ENCODE measurements at places on chromosomes 4 and X. TPM values are rescaled to one million over a fixed set of nuclear protein-coding genes. Genes with fewer than 3 reads are reported as not detected.

Gene CCDC110
- polyA plus RNA-seq: 1.1 TPM

Gene CT83
- polyA plus RNA-seq: not detected

Gene ATP10D
- 44.5 TPM for polyA plus RNA-seq

Gene RGN
- polyA plus RNA-seq: 2.1 TPM

Gene PAGE5
- polyA plus RNA-seq: not detected

Gene SCRG1
- 1.0 TPM for polyA plus RNA-seq

Gene GPC4
- 0.06 TPM for polyA plus RNA-seq

Gene PCDH10
- 0.36 TPM for polyA plus RNA-seq

Gene ZC4H2
- 27.5 TPM for polyA plus RNA-seq

Gene COX7B2
- polyA plus RNA-seq: not detected

Gene MSANTD1
- polyA plus RNA-seq: 0.06 TPM

Gene DCAF4L1
- polyA plus RNA-seq: 0.04 TPM

Gene SLC2A9
- 2.4 TPM for polyA plus RNA-seq

Gene HEPH
- 49.4 TPM for polyA plus RNA-seq

DNA sequence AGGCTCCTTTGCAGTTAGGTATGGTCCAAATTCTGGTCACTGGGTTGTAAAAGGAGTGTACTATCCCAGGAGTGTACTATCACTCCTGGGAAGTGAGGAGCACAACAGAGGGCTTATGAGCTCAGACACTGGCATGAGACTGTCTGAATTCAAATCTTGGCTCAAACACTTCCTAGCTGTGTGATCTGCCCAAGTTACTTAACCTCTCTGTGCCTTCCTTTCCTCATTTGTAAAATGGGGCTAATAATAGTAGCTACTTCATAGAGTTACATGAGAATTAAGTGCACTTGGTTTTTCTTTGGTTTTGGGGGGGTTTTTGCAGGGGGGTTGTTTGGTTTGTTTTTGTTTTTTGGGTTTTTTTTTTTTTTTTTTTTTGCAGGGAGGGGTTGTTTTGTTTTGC is 152.0 kb downstream of the BCOR start:
- DNase-seq: no peak

- DNase-seq: no peak
Observed at GRCh38 chr4:129822701-129823100, 726.7 kb downstream of the C4orf33 start.

DNA sequence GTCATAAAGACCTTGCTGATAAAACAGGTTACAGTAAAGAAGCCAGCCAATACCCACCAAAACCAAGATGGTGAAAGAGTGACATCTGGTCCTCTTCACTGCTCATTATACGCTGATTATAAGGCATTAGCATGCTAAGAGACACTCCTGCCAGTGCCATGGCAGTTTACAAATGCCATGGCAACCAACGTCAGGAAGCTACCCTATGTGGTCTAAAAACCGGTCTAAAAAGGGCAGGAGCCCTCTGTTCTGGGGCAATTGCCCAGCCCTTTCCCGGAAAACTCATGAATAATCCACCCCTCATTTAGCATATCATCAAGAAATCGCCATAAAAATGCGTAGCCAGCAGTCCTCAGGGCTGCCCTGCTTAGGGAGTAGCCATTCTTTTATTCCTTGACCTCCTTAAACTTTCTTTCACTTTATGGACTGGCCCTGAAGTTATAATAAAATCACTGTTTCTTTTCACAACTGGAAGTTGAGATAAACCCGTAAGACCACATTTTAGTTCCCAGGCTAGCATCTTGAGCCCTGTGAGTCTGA is 260.5 kb upstream of the FAT1 start:
- no peak for DNase-seq

DNA sequence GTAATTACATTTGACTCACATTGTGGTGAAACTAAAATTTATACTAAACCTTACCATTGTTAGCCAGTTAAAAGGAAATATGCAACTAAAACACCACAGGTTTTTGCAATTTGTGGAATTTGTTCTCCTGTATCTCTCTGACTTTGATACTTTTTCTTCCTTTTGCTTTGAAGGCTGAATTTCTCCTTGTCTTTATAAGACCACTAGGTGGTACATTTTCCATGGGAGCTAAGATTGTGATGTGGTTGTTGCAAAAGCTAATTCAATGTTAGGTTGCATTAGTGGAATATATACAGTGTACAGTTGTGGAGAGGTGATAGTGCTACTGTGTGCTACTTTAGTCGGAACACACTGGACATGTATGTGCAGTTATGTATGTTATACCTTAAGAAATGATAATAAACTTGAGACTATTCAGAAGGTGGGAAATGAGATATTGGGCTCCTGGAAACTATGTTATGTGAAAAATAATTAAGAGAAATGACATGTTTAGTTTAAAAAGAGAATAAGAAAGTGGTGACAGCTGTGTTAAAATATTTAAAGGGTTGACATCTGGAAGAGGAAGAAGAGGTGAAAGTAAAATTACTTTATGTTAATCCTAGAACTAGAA is 70.3 kb downstream of the ARL9 start:
- DNase-seq: peak; percentile 34

DNA sequence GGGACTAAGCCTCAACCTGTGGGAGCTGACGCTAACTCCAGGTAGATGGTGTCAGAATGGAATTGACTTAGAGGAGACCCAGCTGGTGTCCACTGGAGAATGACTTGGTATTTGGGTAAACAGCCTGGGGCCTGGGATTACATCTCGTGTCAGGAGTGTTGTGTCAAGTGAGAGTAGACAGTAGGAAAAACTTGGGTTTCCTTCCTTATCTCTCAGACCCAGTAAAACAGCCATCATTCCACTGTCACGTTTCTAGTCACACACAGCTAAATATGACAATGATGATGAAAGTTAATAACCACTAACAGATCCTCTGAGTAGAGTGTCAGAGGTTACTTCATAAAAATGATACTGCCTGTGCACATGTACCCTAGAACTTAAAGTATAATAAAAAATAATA is 13.8 kb downstream of the ZNF674 start:
- DNase-seq: no peak

GRCh38 chr4:184475498-184475897 is 1.1 kb upstream of the IRF2 start:
- DNase-seq: no peak

- DNase-seq: no peak
Observed at GRCh38 chrX:67917421-67918010, 373.7 kb downstream of the AR start.

GRCh38 chr4:5827108-5828004 is 65.5 kb downstream of the CRMP1 start:
- DNase-seq: no peak

DNA sequence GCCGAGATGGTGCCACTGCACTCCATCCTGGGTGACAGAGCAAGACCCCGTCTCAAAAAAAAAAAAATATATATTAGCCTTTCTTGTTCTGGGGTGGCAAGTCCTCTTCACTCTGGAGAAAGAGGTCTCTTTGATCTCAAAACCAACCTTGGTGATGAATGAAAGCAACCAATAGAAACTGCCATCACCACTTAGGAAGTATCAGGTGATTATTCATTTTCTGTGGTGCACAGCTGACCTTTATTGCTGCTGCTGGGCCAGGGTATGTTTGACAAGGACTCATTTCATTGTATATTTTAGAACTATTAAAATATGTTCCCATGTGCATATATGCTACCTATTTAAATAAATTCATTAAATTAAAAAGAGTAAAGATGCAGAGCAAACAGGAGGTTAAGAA is 76.0 kb upstream of the KIT start:
- DNase-seq: no peak

DNA sequence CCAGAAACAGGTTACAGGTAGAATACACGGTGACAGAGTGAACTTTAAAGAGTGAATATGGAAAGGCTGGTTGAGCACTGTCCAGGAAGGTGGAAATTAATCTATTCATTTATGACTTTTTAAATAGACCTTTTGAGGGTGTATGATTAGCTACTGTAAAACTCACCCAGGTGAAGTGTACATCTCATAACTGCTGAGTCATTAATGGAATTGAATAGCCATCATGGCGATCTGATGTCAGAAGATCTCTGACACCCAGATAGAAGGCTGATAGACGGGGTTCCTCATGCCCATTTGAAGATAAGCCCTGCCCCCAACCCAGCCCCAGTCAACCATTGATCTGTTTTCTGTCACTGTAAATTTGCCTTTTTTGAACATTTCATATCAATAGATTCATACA is 84.0 kb downstream of the PRSS12 start:
- DNase-seq: no peak

- no peak for DNase-seq
Observed at GRCh38 chrX:152895724-152896420, 2.0 kb upstream of the ZNF185 start.

- DNase-seq: no peak
Observed at GRCh38 chr4:60757986-60758680, 442.0 kb upstream of the ADGRL3 start.

DNA sequence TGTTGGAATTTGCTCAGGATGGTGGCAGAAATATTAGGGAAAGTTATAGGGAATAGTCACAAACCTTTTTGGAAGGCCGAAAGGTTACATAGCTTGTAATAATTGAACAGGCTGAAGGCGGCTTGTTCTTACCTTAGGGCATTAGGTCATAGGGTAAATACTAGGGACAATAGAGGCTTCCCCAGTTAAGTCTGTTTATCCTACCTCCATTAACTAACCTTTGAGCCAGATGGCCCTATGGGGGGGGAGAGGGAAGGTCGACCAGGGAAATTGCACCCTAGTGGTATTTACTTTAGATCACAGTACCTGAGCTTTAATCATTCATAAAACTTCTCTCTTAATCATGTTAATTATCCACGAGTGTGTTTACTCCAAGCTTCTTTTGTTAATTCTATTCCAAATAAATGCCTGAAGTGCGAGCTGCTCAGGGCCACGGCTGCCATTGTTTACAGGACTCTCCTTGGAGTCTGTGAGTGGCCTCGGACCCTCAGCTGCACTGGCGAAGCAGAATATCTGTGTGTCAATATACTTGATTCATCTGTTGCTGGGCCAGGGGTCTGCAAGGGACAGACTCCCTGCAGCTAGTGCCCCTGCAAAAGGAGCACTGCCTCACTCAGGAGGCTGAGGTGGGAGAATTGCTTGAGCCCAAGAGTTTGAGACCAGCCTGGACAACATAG is 22.9 kb downstream of the PAGE2 start:
- DNase-seq: no peak

GRCh38 chr4:164481306-164482091 is 272.4 kb upstream of the SMIM31 start:
- no peak for DNase-seq

- DNase-seq: no peak
Observed at GRCh38 chrX:124203311-124203710, 129.1 kb upstream of the TEX13D start.

DNA sequence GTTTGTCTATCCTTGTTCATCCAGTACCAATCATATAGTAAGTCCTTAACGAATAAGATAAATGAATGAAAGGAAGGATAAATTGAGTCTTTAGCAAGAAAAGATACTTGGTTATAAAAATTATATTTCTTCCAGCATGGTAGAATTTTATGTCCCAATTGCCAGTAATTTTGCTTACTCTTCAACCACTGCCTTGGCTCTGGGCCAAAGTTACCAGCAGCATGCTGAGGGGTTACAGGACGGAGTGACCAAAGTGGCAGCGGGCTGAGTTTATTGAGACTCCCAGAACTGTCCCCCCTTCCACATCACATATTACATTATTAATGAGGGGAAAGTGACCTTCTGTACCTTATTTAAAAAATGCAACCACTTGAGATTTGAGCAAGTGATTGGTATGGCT is 121.7 kb downstream of the RASGEF1B start:
- no peak for DNase-seq

DNA sequence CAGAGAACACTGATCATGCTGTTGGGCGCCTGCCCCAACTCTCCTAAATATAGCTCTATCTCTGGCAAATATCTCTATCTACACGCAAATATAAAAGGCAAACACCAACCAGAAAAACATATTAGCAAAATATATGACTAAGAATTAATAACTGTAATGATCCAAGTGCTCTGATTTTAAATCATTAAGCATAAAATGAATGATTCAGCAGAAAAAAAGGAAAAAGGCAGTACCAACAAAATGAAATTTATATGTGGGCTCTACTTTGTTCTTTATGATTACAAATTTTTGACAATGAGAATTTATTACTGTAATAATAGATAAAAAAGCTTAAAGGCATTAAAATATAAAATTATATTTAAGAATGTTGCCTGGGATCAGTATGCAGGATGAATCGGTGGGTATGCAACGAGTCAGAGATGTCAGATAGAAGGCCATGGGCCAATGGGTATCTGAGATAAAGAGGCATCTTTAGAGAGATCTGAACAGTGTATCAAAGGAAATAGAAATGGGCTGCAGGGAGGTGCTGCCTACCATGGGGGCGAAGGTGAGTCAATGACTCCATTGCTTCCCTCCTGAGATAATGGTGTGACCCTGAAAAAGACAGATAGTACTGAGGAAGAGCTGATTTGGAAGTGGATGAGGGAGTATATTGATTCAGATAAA is 234.8 kb downstream of the SCFD2 start:
- no peak for DNase-seq

- DNase-seq: no peak
Observed at GRCh38 chrX:70183091-70183490, 5.8 kb downstream of the DGAT2L6 start.

- no peak for DNase-seq
Observed at GRCh38 chr4:31748382-31748781, 1028.2 kb downstream of the PCDH7 start.

DNA sequence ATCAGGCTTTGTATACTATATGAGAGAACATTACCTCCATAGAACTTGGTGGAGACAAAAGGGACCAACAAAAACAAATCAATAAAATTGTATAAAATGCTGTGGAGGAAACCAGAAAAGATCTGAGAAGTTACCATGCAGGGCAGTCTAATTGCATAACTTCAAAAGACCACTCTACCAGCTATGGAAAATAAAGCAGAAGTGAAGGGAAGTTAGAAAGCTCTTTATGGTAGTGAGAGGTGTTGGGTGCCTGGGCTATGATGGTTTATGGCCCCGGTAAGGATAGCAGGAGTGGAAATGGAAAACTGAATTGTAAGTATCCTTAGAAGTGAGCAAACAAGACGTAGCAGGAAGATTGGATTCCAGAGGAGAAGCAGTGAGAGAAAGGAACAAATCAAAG is 3.1 kb downstream of the TMEM184C start:
- DNase-seq: no peak

- DNase-seq: no peak
Observed at GRCh38 chr4:121551881-121552280, 144.9 kb downstream of the ANXA5 start.

GRCh38 chr4:153427363-153428071 is 38.6 kb upstream of the TMEM131L start:
- no peak for DNase-seq

DNA sequence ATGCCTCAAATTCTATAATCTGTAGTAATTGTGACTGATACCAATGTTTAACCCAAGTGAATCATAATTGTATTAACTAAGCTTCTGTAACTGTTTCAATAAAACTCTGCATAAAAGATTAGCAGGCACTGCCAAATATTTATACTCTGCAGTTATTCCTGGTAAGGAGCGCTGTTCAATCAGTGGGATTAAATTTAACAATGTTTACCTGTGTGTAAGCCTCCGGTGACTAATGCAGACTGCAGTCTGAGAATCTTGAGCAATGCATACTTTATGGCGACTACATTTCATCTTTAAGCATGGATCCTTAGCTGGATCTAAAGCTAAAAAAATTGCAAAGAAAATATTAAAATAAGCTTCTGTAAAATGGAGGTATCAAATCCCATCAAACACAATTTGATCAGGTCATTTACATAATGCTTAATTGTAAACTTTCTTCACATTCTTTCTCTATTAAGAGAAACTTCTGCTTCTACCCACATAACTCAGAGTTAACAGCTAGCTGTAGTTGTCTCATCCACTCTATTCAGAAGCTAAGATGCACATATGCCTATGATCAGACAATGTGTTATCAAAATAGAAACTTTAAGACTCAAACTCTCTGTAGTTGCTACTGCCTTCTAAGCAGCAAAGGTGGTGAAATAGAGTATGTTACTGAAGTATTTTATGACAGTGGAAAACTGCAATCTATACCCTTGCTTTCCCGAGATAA is 234.0 kb downstream of the SPOCK3 start:
- no peak for DNase-seq

All from AG04450 (cell line).